NCI-H774 (cell line): ENCODE measurements at places on chromosomes 1 and 21.

- DNase-seq, result no peak
Measured at GRCh38 chr21:37522641-37523295, 156.2 kb downstream of the DYRK1A start.

DNA sequence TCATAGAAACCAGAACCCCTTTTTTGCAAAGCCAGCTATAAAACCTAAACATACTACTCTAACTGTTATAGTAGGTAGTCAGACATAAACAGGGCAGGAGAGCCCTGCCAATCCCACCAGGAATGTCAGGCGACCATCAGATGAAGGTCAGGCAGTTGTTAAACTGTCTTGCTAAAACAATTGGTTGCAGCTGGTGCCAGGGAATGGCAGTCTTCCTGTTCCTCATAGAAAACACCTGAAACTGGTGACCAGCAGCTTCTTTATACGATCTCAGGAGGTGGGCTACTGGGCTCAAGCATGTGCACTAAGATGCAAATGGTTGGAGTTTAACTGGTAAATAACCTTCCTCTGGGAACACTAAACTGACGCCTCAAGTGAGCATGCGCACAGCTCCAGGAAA, 224.1 kb downstream of the COL11A1 start:
- no peak for DNase-seq

DNA sequence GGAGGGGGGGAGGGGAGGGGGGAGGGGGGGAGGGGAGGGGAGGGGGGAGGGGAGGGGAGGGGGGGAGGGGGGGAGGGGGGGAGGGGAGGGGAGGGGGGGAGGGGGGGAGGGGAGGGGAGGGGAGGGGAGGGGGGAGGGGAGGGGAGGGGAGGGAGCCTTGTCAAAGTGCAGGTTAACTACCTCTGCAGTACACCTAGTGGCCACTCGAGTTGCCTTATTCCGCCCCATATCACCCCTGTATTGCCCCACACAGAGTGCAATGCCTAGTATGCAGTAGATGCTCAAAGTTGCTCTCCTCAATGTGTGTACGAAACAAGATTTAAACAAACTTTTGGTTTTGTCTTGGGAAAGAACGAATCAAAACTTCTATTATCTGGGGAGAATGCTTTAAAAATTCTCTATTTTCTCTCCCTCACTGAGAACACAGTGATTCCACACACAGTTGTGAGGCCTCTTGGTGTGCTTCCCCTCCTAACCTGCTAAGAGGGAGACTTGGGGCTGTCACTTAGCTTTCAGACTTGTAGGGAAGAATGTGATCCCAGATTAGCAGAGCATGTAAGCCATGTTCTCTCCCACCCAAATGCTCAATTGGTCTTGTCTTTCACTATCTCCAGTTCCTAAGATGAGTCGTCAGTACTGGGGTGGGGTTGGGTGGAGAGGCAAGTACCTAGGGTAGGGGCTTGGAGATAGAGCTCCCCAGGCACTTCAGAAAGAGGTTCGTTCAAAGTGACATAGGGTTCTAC, 79.7 kb upstream of the MAP10 start:
- DNase-seq, result no peak

DNA sequence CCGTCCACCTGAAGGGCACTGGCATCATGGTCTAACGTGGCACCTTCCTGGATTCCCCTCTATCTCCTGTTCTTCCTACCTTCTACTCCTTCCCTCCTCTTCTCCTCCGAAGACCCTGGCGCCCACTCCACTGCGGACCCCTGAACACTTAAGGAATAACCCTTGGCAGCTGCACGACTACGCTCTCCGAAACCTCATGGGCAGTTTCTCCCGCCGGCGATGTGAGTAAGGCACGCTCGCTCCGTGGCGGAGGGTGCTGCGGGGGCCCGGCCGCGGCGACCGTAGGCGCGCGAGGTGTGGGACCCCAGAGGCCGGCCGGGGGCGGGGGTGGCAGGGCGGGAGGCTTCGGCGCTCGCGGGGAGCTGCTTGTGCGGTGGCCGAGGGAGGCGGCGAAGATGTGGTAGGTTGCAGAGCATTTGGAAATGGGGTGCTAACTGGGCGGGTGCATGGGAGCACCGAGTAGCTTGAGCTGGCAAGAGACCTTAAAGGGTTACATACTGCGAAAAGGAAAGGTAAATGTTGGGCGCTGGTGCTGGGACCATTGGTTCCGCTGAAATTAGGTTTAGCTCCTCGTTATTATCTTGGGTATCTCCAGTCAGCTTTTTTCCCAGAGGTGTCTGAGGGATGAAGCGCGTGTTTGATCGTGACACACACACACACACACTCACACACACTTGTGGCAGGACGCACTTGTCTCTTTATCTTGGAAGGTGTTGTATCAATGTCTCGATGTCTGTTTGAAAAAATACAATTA, 876 bp downstream of the LRRC7 start:
- no peak for DNase-seq

- DNase-seq, result no peak
Measured at GRCh38 chr1:183209533-183210158, 23.6 kb downstream of the LAMC2 start.

GRCh38 chr1:4962836-4963235, 308.4 kb downstream of the AJAP1 start:
- DNase-seq, result no peak

DNA sequence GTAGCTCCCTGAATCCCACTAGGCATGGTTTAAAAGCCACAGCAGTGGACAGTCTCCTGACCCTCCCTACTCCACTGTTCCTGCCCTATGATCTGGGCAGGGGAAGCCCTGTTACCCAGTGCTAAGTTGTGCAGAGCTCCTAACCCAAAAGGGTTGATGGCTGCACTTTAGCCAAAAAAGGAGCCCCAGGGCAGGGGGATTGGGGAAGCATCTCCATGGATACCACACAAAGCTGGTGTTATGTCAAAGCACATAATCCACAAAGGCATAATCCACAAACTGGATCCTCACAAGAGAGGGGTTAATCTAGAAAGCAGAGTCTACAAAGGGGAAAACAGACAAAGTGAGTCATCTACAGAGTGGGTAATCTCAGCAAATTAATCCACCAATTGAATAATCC, 5.7 kb downstream of the RSPO1 start:
- DNase-seq, result no peak

- no peak for DNase-seq
Measured at GRCh38 chr1:183567584-183567983, 22.7 kb downstream of the NCF2 start.

DNA sequence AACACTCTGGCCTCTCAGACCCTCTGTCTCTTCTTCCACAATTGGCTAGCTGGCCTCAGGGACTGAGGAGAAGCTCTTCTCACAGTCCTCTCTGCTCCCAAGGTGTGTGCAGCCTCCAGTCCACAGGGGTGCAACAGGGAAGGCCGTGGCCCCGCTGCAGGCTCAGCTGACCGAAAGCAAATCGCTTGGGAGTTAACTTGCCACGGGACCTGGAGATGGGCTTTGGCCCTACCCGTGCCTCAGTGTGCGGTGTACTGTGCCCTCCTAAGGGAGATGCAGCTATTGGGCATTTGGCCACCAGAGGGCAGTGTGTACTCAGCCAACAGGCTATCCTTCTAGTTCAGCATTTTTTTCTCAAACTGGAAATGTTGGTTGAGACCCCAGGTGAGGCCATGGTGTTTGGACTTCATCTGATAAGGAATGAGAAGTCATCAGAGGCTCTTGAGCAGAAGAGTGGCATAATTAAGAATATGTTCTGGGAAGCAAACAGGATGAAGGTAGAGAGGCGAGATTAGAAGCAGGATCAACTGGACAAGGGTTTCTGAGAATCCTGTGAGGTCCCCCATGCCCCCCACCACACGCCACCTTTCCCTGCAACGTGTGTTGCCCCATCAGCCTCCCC, 42.5 kb upstream of the TMEM125 start:
- peak; percentile 75 for DNase-seq

DNA sequence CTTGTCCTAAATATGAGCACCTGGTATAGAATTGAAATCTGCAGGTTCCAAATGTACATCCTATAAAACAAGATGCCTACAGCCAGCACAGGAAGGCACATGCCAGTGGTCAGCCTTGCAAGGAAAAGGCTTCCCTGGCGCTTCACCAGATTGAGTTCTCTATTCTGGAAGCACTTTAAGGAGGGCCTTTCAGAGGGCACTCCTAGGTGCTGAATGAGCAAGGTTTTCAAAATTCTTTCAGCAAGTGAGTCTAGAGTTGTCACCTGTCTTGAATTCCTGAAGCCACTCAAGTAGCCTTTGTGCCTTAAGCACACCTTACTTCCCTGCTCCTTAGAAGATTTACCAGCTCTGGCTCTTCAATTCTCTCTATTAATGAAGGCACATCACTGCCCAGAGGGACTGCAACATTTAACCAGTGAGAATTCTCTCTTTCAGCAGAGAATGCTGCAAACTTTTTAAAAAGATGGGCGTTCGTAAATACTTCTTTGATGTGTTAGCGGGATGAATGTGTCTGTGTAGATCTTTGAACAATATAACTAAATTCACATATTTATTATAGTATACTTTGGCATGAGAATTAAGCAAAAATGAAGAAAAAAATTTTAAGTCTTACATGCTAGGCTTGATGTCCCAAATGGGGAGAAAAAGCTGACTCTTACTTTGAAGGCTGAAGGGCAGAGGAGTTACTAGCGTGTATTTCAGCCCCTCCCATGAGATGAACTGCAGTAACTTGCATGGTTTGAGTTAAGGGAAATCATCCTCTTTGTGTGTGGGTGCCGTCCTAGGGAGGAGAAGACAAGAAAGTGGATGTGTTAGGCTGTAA, 162.0 kb downstream of the NTPCR start:
- DNase-seq, result no peak

- no peak for DNase-seq
Measured at GRCh38 chr21:42212266-42212665, 6.7 kb upstream of the ABCG1 start.

GRCh38 chr1:227901239-227901905, 46.4 kb downstream of the WNT9A start:
- DNase-seq, result no peak

- DNase-seq, result no peak
Measured at GRCh38 chr1:114314098-114314497, 160.4 kb upstream of the SYT6 start.

- DNase-seq, result no peak
Measured at GRCh38 chr21:35478161-35479064, 429.3 kb upstream of the RUNX1 start.

DNA sequence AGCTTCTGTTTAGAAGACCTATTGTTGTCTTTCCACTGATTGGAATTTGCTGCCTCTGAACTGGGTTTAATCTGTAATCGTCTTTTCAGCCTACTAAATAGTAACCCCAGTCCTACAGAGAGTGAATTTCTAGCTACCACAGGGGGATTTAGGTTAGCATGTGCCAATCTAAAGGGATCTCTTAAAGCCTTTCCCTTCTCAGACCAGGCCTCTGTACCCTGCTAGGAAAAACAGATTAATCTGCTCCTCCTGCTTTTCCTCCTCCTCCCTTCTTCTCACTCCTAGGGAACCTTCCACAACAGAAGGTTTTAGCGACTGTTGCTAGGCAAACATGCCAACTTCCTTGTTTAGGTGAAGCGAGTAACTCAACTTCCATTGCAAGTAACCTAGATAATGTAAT, 1.3 kb upstream of the RC3H1 start:
- peak; percentile 24 for DNase-seq

DNA sequence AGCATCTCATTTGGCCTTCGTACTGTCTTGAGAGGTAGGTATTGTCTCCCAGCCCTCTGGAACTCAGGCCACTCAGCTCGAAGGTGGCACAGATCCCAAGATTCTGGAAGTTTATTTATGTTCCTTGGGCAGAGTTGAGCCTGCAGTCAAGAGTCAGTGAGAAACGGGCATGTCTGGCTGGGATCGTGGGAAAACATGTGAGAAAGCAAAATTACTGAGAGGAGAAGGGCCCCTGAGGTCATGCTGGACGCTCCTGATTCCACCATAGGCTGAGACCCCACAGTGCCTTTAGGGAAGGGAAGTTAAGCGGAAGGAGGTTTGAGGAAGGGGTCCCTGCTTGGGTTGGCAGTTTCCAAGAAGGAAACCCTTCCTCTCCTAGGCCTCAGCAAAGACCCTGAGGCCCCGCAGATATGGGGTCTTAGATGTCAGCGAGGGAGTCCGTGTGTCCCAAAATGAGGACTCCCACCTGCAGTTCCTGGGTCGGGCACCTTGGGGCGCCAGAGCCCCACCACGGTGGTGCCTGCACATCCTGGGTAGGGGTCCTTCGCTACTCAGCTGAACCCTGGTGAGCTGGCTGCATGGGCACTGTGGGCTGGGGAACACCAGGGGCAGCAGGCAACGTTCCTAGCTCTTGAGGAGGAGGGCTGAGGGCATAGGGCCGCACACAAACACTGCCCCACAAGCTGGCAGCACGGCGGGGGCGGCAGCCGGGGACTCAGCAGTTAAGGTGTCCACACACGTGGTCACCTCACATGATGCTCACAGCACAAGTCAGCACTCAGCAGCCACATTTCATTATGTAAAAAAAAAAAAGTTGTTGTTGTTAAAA, 12.3 kb upstream of the SEMA4A start:
- no peak for DNase-seq

DNA sequence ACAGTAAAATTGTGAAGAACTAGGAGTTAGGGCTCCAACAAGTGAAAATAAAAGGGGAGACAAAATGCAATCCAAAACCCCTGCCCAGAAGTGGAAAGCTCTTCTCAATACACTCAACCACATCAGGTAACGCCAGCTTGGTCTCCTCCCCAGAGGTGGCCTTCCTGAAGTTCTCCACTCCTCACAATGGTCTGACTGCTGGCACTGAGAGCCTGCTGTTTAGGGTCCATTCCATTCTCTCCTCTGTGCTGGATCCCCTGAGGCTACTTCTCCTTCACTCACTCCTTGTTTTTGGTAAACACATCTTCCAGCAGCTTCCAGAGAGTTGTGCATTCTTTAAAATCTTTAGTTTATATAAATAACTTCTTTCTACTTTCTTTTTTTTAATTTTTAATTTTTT, 189.5 kb downstream of the KCNT2 start:
- no peak for DNase-seq

DNA sequence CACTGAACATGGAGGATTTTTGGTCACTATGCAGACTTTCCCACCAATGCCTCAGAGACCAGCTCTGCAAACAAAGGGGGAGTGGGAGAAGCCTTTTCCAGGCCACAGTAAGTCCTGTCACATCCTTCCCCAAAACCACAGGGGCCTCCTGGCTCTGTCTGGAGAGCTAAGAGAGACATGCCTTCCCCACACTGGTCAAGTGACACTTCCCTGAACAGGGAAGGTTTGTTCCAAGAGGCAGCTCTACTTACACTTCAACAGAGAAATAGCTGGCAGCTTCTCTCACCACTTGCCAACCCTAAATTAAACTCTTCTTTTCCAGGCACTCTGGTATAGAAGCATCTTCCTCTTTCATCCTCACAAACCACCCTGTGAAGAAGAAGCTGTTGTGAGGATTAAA, 39.7 kb downstream of the EDN2 start:
- no peak for DNase-seq

- DNase-seq, result no peak
Measured at GRCh38 chr1:9322661-9323244, 30.1 kb downstream of the SPSB1 start.
